ENCODE measurements at places on chromosomes 7 and 10. TPM values are rescaled to one million over a fixed set of nuclear protein-coding genes. Genes with fewer than 3 reads are reported as not detected.

The CCL24 gene
- not detected for total RNA-seq

The CACNB2 gene
- total RNA-seq: not detected

- H3K27me3 ChIP-seq: no peaks in the 10 kb centered on the region
- H3K27ac ChIP-seq: no peak overlapping the region
- peaks cover 10% of the 10 kb centered on the region for H3K4me1 ChIP-seq
- no peak for DNase-seq
Observed at GRCh38 chr10:12780634-12781601, 220.6 kb downstream of the CCDC3 start.

DNA sequence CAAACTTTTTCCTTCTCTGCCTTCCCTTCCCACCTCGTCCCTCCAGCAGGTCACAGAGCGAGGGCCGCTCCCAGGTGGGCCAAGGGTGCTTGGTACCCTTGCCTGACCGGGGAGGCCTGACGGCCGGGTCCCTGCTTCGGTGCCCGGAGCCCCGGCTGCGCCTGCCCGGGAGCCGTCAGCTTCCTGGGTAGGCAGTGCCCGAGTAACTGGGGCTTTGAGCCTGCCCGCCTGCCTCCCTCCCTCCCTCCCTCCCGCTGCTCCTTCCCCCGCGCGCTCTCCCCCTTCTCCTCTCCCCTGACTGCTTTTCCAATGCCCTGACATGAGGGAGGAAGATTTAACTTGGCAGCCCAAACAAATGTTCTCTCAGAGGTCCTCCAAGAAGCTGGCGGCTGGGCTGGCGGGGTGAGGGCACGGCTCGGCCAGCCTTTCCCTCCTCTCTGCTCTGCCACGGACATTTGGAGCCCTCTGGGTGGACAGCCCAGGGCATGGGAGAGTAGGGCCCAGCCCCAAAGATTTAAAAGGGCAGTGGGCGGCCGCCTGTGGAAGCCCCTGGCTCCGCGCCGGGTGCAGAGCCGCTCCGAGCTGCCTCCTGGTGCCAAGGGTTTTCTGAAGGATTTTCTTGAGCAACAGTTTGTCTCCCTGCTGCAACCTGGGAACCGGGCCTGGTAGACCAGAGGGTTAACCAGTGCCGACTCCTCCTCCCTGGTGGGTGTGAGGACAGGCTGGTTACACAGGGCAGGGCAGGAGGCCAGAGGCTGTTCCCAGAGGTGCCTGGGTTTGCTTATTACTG is 2.0 kb downstream of the ZMIZ1 start:
- H3K36me3 ChIP-seq: no peaks in the 10 kb centered on the region
- peaks cover 5% of the 10 kb centered on the region for H3K27me3 ChIP-seq
- peaks cover 11% of the 10 kb centered on the region for H3K4me1 ChIP-seq
- H3K27ac ChIP-seq: no peak overlapping the region
- H3K4me3 ChIP-seq: peak overlapping the region; percentile 67
- DNase-seq: peak; percentile 52

DNA sequence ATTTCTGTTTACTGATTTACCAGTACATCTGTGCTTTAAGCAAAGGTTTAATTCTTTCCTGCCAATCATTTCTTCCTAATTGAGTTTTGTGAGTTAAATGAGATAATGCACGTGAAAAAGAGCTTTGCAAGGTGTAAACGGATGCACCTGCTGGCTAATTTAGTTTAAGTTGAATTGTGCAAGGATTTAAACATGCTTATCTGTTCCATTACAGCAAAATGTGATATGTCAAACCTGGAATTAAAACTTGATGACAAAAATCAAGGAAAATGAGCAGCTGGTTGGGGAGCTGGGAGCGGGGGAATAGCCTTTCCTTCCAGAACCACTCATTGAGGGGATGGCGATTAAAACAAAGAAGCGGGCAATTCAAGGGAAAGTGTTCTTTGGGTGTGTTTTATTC is 155.0 kb upstream of the CTTNBP2 start:
- no peaks in the 10 kb centered on the region for H3K4me1 ChIP-seq
- no peak overlapping the region for H3K4me3 ChIP-seq
- no peak overlapping the region for H3K27ac ChIP-seq

DNA sequence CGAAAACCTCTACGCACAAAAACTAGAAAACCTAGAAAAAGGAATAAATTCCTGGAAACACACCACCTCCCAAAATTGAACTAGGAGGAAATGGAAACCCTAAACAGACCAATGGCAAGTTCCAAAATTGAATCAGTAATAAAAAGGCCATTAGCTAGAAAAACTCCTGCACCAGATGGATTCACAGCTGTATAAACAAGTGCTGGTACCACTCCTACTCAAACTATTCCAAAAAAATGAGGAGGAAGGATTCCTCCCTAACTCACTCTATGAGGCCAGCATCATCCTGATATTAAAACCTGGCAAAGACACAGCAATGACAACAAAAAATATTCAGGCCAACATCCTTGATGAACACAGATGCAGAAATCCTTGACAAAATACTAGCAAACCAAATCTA is 228.2 kb downstream of the CHRM2 start:
- no peak for DNase-seq
- no peak overlapping the region for H3K27ac ChIP-seq
- H3K27me3 ChIP-seq: no peaks in the 10 kb centered on the region
- no peaks in the 10 kb centered on the region for H3K36me3 ChIP-seq
- no peaks in the 10 kb centered on the region for H3K4me1 ChIP-seq

- no peak for DNase-seq
- H3K36me3 ChIP-seq: no peaks in the 10 kb centered on the region
- no peak overlapping the region for H3K4me3 ChIP-seq
- H3K4me1 ChIP-seq: no peaks in the 10 kb centered on the region
- no peaks in the 10 kb centered on the region for H3K27me3 ChIP-seq
Observed at GRCh38 chr10:131399981-131400380, 88.5 kb upstream of the TCERG1L start.
